Kidney tubule cell (primary cell): ENCODE measurements at places on chromosomes 2 and 18.

- DNase-seq, result peak; percentile 74
These were observed 46.7 kb downstream of the GLS start for GRCh38 chr2:190927301-190927700.

DNA sequence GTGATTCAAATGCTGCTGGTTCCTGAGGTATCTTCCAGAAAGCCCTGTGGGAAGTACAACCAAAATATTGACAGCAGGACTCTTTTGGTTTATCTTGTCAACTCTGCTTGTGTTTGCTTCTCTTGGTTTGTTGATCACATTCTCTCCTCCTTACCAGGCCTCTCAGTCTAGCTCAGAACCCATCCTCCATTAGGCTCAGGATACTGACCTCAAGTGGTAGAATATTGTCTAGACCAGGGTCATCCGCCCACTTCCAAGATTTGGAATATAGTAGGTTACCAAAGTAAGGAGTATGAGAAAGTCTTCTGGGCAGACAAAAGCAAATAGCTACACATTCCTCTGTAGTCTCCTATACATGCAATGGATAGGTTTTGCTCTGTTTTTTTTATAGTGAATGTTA is 56.6 kb downstream of the XIRP2 start:
- no peak for DNase-seq

GRCh38 chr2:8479298-8479697 is 202.6 kb upstream of the ID2 start:
- DNase-seq, result no peak

DNA sequence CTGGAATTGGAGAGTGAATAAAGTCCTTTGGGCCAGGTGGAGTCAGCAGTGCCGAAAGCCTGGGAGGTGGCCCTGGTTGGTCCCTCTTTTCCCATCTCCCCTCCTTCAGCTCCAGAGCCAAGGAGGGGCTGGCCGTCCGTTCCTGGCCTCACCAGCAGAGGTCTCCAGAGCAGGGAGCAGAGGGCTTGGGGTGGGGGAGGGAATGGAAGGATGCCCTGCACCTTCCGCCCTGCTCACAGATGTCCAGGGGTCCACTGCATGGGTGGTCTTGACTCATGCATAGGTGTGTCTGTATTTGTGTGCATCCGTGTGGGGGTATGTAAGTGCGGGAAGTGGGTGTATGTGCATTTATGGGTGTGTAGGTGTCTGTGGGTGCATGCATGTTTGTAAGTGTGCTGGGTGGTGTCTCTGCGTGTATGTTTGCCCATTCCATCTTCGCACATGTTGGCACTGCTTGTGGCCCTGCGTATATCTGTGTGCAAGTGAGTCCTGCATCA is 201.8 kb downstream of the ZFP36L2 start:
- peak; percentile 53 for DNase-seq

GRCh38 chr18:31792580-31792911 is 31.9 kb upstream of the SLC25A52 start:
- no peak for DNase-seq

DNA sequence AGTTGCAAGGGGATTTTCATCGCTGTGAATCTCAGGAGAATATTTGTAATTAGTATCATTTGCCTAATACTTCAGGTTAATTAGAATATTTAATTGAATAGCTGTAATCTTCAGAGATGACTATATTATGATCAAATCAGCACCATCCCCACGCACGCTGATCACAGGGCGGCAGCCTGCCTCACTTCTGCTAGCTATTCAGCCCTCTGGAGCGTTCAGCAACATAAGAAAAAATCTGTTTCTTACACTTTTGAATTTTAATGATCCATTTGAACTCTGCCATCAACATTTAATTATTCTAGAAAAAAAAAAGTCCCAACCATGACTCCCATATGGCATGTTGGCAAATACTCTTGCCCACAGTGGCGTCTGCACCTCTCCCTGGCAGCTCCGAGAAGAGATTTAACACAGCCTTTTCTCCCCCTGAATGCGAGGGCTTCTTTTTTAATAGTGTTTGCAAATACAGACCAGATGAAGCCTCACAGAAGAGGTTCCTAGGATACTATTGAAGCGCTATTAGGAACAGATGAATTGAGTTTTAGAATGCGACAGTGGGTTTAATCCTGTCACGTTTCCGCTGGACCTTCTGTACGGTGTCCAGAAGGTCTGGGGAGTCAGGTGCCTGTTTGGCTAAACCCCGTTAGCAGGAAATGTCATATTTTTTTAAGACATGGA is 731.9 kb upstream of the SALL3 start:
- DNase-seq, result no peak

DNA sequence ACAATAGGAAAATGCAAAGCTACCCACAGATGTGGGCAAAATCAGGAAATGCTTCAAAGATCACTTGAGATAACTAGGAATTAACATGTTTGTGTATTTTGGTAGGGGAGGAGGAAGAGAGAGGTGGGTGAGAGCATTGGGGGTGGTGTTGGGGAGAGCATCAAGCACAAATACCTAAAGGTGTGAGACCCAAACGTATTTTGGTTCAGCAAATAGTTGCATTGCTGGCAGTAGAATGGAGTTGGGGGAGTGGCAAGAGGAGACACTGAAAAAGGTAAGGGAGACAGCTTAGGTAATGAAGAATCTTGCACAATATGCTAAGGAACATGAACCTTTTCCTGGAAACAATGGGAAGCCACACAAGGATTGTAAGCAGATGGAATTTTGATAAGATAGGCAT is 1.5 kb upstream of the PELI1 start:
- DNase-seq, result no peak

- DNase-seq, result no peak
These were observed 533.0 kb downstream of the PLCL1 start for GRCh38 chr2:198337368-198337767.
